ENCODE measurements at places on chromosomes 2 and 18. TPM values are rescaled to one million over a fixed set of nuclear protein-coding genes. Genes with fewer than 3 reads are reported as not detected.

Gene DSG1
- not detected for total RNA-seq

Gene XDH
- not detected for total RNA-seq

Gene GPR45
- not detected for total RNA-seq

Gene TCF23
- total RNA-seq: 5.0 TPM

Gene SIX3
- total RNA-seq: not detected

DNA sequence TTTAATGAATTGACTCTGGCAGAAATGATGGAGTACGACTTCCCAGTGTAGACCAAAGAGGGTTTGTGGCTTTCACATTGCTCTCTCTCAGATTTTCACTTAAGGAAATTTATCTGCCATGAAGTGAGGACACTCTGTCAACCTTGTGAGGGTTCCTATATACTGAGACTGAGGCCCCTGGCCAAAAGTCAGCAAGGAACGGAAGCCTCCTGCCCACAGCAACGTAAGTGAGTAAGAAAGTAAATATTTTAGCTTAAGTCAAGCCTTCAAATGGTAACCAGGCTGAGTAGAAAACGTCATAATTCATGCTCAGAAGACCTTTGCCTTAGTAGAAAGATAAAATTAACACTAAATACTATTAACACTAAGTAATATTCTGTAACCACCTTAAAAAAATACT, 1080.5 kb upstream of the ACVR2A start:
- DNase-seq: no peak

DNA sequence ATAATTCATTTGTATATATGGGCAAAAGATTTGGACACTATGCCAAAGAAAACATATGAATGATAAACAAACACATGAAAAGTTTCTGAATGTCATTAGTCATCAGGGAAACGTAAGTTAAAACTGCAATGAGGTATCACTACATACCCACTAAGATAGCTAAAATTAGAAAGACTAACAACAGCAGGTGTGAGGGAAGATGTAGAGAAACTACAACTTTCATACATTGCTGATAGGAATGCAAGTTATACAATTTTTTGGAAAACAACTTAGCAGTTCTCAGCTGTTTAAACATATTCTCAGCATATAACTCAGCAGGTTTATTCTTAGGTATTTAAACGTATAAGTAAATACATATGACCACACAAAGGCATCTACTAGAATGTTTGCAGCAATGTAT, 563.5 kb upstream of the KLHL29 start:
- no peak for DNase-seq

DNA sequence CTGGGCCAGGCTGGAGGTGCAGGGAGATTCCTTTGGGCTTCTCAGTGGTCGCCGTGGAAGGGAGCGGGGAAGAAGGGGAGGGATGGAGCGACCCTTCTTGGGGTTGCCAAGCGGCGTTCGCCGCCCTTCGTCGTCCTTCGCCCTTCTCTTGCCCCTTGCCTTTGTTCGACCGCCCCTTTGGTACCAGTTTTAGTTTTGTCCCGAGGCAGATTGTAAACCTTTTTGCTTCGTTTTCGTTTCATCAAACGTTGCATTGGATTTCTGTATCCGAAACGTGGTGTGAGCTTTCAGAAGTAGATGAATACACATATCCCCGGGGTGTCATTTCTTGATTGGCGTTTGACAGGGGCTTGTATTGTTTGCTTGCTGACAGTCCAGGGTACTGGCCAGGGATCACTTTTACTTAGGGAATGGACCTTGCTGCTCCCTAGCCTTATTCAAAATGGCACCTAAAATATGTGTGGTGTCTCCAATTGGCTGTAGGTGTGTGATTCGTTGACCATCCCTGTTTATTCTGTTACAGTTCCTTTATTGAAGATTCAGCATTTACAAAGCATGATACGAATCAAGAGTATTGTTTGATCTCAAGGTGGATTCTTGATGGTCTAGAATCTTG, 788 bp downstream of the USP14 start:
- no peak for DNase-seq

DNA sequence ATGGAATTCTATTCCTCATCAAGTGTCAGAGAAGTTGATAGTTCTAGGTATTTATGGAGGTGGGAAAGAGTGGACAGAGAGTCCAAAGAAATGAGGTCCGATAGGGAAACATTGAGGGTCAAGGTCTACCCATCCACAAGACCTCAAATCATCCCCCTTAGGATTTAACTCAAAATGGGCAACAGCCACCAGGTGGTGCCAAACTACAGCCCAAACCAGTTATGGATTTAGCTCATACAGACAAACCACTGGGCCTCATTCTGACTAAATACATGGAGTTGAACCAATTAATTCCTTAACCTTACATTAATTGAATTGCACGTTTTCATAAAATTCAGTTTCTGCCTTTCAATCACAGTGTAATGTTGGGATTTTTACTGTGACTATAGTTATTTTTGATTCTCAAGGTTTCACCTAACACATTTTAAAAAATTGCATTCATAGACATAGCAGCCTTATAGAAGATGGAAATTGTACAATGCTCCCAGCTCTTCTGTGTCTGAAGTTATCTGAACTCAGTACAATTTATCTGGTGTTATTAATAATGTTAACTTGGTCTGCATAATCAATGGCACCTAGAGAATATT, 98.2 kb upstream of the HNMT start:
- DNase-seq: no peak

DNA sequence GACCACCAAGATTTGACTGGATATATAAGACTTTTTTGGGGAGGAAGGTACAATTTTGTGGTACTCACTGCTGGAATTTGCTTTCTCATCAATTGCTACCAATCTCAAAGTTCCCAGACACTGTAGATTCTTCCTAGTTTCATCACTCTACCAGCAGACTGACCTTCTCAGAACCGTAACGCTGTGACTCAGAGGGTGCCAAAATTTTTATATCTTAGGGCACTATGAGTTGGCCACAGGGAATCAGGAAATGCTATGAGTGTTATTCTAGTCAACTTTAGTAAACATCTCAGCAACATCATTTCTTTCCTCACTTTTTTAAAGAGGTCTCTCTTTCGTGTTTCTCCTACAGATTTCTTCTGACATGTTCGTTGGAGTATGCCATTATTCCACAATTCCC, 499.0 kb downstream of the TMX3 start:
- DNase-seq: no peak

- DNase-seq: no peak
These were observed 278.4 kb upstream of the TNP1 start for GRCh38 chr2:217138284-217138683.

GRCh38 chr2:8475349-8476031, 206.4 kb upstream of the ID2 start:
- no peak for DNase-seq

- no peak for DNase-seq
These were observed 86.3 kb upstream of the KCTD1 start for GRCh38 chr18:26634631-26635030.

- DNase-seq: no peak
These were observed 39.7 kb upstream of the NABP1 start for GRCh38 chr2:191638079-191638801.

DNA sequence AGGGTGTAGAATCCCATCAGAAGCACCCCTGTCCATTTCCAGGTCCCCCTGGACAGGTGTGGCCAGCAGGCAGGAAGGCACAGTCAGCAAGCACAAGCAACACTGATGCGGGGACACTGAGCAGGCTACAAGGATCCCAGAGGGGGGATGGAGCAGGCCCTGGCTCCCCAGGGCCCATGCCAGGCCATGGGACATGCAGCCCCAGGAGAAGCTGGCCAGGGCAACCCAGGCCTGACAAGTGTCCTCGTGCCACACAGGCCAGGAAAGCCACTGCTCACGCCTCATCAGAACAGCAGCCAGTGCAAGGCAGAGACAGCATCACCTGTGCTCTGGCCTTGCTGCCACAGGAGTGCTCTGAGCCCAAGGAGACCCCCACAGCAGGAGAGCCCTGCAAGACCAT, 14.1 kb upstream of the GPC1 start:
- peak; percentile 59 for DNase-seq

- DNase-seq: no peak
These were observed 109.0 kb downstream of the SETBP1 start for GRCh38 chr18:44789710-44790109.
